ENCODE measurements at places on chromosomes 4 and X.

DNA sequence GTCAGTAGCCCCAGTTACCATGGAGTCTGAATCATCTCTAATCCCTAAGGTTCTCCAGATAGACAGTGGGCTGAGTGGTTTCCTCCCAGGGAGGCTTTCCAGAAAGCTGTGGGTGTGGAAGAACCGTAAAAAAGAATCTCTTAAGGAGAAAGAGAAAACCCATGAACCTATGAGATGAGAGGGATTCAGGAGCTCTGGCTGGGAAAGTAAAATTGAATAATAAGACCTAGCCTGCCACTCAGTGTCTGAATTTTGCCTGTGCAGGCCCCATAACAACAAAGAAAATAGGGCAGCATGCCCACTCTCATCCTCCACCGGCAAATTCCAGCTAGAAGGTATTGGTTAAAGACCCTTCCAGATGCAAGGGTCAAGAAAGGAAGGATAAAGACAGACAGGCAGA is 16.9 kb downstream of the AWAT2 start:
- no peak overlapping the region for H3K4me3 ChIP-seq
- no peaks in the 10 kb centered on the region for H3K27me3 ChIP-seq
- DNase-seq: no peak
- no peaks in the 10 kb centered on the region for H3K36me3 ChIP-seq
- H3K27ac ChIP-seq: no peak overlapping the region

- no peaks in the 10 kb centered on the region for H3K27me3 ChIP-seq
- DNase-seq: no peak
- H3K27ac ChIP-seq: peak overlapping the region; percentile 82
- H3K36me3 ChIP-seq: peaks cover 3% of the 10 kb centered on the region
Measured at GRCh38 chr4:121154103-121154515, 10.0 kb downstream of the TNIP3 start.

DNA sequence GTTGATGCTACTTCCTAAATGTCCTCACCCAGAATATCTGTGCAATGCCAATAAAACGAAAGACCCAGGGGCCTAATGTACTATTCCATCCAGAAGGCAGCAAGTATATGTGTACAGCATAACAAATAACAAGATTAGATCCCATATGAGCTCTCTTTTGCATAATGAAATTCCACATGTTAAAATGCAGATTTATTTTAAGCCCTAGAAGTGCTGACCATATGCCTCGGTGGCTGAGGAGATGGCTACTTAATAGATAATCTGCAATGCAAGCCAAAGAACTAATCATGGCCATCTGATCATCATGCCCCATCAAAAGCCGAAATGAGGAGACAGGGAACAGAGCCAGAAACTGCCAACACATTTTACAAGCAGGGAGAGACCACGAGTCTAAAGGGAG is 293.5 kb downstream of the KCNIP4 start:
- H3K36me3 ChIP-seq: no peaks in the 10 kb centered on the region
- no peaks in the 10 kb centered on the region for H3K27me3 ChIP-seq
- no peak for DNase-seq
- no peaks in the 10 kb centered on the region for H3K4me1 ChIP-seq

DNA sequence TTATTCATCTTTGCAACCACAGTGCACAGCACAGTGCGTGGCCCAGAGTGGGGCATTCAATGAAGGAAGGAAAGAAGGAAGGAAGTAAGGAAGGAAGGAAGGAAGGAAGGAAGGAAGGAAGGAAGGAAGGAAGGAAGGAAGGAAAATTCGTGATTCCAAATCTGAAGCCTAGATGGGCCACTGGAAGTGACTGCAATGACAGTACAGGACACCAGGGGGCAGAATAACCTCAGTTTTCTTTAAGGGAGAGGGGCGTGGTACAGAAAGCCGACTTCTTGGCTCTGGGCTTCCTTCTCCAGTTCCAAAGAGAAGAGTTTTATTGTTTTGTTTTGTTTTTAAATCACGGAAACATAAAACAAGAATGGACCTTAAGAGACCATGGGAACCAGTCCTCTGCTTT is 47.8 kb downstream of the APLN start:
- no peak overlapping the region for H3K27ac ChIP-seq
- no peak overlapping the region for H3K4me3 ChIP-seq
- H3K4me1 ChIP-seq: peaks cover 19% of the 10 kb centered on the region
- DNase-seq: peak; percentile 58
- H3K36me3 ChIP-seq: no peaks in the 10 kb centered on the region

DNA sequence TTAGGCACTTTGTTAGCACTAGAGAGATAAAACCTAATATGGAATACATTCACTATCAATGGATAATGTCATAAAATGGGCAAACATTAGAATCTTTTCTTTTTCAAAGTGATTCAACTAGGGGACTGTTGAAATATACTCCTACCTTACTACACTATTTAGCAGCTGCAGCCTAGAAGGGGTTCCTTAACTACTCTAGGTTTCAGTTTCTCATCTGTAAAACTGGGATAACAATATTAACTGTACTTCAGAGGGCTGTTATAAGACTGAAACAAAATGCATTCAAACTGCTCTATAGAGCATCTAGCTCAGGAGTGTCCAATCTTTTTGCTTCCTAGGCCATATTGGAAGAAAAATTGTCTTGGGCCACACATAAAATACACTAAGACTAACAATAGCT is 147.4 kb downstream of the CDS1 start:
- no peak for DNase-seq
- no peaks in the 10 kb centered on the region for H3K36me3 ChIP-seq
- H3K27ac ChIP-seq: no peak overlapping the region
- H3K4me3 ChIP-seq: no peak overlapping the region
- peaks cover 4% of the 10 kb centered on the region for H3K4me1 ChIP-seq
- H3K27me3 ChIP-seq: no peaks in the 10 kb centered on the region

GRCh38 chr4:53512608-53513007 is 78.7 kb downstream of the LNX1 start:
- H3K27me3 ChIP-seq: peaks cover 7% of the 10 kb centered on the region
- H3K36me3 ChIP-seq: no peaks in the 10 kb centered on the region
- DNase-seq: no peak
- no peak overlapping the region for H3K4me3 ChIP-seq

DNA sequence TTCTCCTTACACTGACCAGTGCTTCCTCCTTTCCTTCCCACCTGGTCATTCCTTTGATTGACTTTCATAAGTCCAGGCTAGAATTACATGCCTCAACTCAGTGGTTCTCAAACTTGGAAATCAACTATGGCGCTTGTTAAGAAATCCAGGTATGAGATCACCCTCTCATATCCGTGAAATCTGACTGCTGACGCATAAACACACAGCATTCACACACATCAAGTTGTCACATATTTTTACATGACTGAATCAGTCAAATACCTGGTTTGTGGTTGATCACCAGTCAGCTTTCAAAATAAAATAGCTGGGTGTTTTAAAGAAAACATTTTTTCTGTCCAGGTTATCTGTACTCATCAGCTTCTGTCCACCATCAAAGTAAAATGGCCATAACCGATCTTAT is 433.5 kb downstream of the AFF2 start:
- no peaks in the 10 kb centered on the region for H3K36me3 ChIP-seq
- H3K4me3 ChIP-seq: no peak overlapping the region
- no peak for DNase-seq
- no peaks in the 10 kb centered on the region for H3K27me3 ChIP-seq

- H3K4me1 ChIP-seq: no peaks in the 10 kb centered on the region
- H3K36me3 ChIP-seq: no peaks in the 10 kb centered on the region
- DNase-seq: no peak
- peaks cover under 1% of the 10 kb centered on the region for H3K27me3 ChIP-seq
Measured at GRCh38 chr4:7434766-7435150, at the start of gene PSAPL1. Gene PSAPL1, minus strand, starts transcription at chr4:7434930. Its CDS starts 51 bp downstream, at chr4:7434879.

GRCh38 chr4:8320386-8320750 is 50.8 kb downstream of the HTRA3 start:
- DNase-seq: no peak
- no peak overlapping the region for H3K27ac ChIP-seq
- no peak overlapping the region for H3K4me3 ChIP-seq
- H3K36me3 ChIP-seq: no peaks in the 10 kb centered on the region
- no peaks in the 10 kb centered on the region for H3K27me3 ChIP-seq

GRCh38 chr4:12697970-12698369 is 786.2 kb downstream of the RAB28 start:
- H3K27me3 ChIP-seq: no peaks in the 10 kb centered on the region
- no peak overlapping the region for H3K27ac ChIP-seq
- no peaks in the 10 kb centered on the region for H3K4me1 ChIP-seq
- DNase-seq: no peak
- H3K4me3 ChIP-seq: no peak overlapping the region

- peaks cover 8% of the 10 kb centered on the region for H3K4me1 ChIP-seq
- no peak overlapping the region for H3K27ac ChIP-seq
- H3K36me3 ChIP-seq: no peaks in the 10 kb centered on the region
- no peak overlapping the region for H3K4me3 ChIP-seq
- peaks cover 66% of the 10 kb centered on the region for H3K27me3 ChIP-seq
- no peak for DNase-seq
Measured at GRCh38 chr4:41880022-41880837, 55.0 kb upstream of the TMEM33 start.

DNA sequence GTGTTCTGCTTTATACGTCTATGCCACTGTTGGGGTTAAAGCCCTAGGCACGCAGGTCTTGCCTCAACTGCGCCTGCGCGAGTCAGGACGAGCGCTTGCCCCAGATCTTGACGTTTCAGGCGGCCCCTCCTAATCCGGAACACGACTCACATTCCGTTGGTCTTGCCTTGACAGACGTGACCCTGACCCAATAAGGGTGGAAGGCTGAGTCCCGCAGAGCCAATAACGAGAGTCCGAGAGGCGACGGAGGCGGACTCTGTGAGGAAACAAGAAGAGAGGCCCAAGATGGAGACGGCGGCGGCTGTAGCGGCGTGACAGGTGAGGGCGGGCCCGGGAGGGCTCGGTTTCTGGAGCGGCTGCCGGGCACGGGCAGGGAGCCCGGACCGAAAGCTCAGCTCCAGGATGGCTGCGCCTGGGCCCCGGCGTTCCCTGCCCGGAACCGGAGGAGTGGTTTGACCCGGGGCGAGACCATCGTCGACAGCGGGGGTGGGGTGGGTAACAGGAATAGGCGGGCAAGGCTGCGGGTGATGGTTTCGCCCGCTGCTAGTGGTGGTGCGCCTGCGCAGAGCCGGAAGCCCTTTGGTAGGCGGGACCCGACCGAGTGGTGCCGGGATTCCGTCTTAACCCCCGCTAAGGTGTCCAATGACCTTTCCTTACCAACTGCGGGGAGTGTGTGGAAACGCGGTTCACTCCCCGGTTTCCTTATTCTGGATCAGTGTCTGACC is at the start of gene ARAF:
TSS of gene ARAF (plus strand) at position 272 of the 725 bp plus-strand sequence. CDS start 1,763 bp downstream, outside the sequence.
- H3K36me3 ChIP-seq: peaks cover 12% of the 10 kb centered on the region
- no peaks in the 10 kb centered on the region for H3K27me3 ChIP-seq
- peak; percentile 91 for DNase-seq
- H3K4me3 ChIP-seq: peak within 1 kb of the TSS; percentile 91
- H3K4me1 ChIP-seq: peaks cover 47% of the 10 kb centered on the region

DNA sequence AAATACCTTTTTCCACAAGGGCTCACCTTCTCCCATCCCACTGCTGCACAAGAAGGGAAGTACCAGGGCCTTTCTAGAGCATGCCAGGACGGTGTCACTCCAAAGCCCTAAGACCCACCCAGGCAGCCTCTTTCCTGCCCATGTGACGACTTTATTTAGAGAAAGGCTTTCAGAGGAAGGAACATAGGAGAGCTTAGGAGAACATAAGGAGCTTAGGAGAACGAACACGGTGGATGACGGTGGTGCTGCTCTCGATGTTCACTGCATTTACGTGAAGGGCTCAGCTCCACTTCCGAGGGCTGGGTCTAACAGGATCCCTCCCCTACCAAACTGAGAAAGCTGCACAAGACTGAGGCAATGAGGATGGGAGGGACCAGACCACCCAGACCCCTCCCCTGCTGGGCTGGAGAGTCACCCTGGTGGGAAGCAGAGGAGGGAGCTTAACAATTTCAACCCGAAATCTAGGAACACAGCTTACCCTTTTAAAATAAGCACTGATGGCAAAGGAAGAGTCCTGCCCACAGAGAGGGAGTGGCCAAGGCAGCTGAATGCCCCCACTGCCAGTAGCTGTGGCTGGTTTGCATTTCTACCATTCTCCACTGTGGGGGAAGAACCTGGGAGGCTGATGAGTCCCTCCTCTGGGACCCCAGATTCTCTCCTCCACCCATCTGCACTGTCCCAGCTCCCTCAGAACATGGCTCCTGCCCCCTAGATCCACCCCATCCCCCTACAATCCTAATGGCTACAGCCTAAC is 29.8 kb downstream of the ZFYVE28 start:
- no peaks in the 10 kb centered on the region for H3K36me3 ChIP-seq
- H3K4me3 ChIP-seq: no peak overlapping the region
- H3K27me3 ChIP-seq: peaks cover 14% of the 10 kb centered on the region
- peaks cover 11% of the 10 kb centered on the region for H3K4me1 ChIP-seq
- H3K27ac ChIP-seq: no peak overlapping the region

GRCh38 chrX:147899379-147900114 is 12.2 kb upstream of the FMR1 start:
- H3K36me3 ChIP-seq: no peaks in the 10 kb centered on the region
- H3K27me3 ChIP-seq: no peaks in the 10 kb centered on the region
- no peak overlapping the region for H3K4me3 ChIP-seq
- DNase-seq: no peak

All from activated naive CD8-positive, alpha-beta T cell treated with anti-CD3 and anti-CD28 coated beads, Interleukin-2, amount 50 U/mL, for 24 hours (primary cell).